Esophagus mucosa (tissue), 1 donor: ENCODE measurements at places on chromosomes 2 and 18. TPM values are rescaled to one million over a fixed set of nuclear protein-coding genes. Genes with fewer than 3 reads are reported as not detected.

The DUSP2 gene
- total RNA-seq = 1.8 TPM

The AQP4 gene
- total RNA-seq = 0.08 TPM

The FHOD3 gene
- 3.0 TPM for total RNA-seq

The ELOA2 gene
- total RNA-seq = not detected

The HJURP gene
- 9.4 TPM for total RNA-seq

The G6PC2 gene
- total RNA-seq = not detected

The OTX1 gene
- 1.8 TPM for total RNA-seq

The BBS5 gene
- total RNA-seq = 3.5 TPM

The DSG1 gene
- total RNA-seq = 33.7 TPM

The AQP12B gene
- total RNA-seq = not detected
